T-cell (primary cell): ENCODE measurements at places on chromosomes 6 and 20.

- DNase-seq, result no peak
Observed at GRCh38 chr6:147643341-147644200, 135.1 kb downstream of the SAMD5 start.

DNA sequence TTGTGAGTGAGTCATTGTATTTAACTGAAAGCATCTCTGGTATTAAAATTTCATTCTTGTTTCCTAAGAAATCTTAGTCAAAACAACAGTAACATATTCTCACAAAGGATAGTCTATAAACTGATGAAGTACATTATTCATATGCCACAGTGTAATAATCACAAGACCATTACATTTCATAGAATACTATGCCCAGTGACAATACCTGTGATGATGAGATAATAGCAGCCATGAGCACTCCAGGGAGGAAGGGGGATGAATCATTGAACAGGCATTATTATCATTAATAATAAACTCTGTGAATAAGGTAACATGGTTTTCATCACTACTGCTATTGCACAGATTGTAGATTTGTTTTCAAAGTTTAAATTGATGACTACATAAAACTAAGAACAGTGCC lies 667.9 kb downstream of the EPM2A start:
- no peak for DNase-seq

DNA sequence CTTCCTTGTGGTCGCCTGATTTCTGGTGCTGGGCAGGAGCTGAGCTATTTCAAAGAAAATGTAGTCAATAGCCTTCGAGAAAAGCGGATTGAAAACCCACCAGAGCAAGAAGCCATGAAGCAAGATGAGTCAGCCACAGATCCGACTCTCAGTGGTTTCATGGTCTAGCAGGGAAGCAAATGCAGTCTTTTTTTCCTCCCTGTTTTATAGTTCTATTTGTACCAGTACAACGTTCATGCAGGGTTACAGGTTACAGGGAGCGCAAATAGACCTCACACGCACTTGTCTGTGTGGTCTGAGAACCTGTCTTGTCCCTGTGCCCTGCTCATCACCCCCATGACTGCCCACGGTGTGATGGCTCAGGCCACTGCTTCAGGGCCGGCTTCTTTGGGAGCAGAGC lies 309.8 kb upstream of the SUPT3H start:
- DNase-seq, result no peak

- DNase-seq, result no peak
Observed at GRCh38 chr20:10171864-10172751, 46.5 kb upstream of the SNAP25 start.

DNA sequence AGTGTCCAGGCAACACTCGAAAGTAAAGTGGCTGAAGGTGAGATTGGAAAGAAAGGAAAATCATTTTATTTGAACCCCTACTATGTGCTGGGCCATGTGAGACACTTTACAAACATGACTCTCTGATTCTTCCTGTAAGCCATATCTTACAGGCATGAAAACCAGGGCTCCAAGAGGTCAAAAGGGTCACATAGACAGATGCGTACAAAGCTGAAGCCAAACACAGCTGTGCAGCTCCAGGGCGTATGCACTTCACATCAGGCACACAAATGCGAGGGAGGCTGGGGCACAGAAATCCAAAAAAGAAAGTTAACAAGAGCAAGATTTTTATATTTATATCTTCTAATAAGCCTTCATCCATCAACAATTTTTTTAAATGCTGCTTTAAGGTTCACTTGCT lies 176.5 kb downstream of the PHACTR1 start:
- no peak for DNase-seq
